ENCODE measurements at places on chromosomes 1 and 21.

DNA sequence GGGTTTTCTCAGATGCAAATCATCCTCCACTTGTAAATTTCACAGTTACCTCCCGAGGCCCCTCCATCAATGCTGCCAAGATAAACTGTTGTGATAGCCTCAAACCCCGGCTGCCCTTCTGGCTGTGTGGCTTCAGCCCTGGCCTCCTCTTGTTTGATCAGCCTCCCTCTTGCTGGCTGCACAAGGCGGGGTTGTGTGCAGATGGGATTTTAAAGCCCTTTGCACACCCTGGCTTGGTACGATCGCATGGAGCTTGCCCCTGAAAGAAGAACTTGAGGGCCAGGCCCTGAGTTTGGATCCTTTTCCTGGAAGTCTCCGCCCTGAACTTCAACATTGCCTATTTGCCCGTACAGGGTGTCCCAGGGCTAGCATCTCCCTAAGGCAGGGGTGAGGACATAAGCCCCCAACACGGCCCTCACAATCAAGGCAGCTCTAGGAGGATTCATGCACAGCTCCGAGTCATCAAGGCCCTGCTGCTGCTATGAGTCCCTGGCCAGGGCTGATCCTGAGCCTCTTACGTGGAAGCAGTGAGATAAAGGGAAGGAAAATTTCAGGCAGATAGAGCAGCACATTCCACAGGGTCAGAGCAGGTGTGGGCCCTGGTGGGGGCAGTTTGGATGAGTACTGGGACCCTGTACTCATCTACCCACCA is 181.2 kb upstream of the VAMP3 start:
- no peak for DNase-seq

DNA sequence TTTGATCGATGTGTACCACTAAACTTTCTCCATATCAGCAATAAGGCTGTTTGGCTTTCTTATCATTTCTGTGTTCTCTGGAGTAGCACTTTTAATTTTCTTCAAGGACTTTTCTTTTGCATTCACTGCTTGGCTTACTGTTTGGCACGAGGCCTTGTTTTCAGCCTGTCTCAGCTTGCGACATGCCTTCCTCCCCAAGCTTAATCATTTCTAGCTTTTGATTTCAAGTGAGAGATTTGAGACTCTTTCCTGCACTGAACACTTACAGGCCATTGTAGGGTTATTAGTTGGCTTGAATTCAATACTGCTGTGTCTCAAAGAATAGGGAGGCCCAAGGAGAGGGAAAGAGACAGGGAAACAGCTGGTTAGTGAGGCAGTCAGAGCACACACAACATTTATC is 120.6 kb upstream of the KCND3 start:
- DNase-seq: no peak

DNA sequence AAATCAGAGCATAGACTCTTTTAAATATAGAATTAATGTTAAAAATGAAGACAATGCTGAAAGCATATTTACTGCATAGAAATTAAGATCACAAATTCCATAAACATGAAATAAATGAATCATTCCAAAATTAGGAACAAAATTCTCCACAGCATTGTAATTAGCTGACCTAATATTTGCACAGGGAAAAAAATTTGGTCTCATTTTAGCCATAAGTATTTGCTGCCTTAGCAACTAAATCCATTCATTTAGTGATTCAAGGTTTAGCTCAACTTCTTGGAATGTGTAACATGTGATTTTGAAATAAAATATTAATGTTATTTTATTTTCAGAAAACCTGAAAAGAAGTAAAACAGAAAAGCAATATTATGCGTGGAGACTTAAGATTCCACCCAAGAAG is 25.5 kb downstream of the ADAMTS5 start:
- DNase-seq: no peak

GRCh38 chr1:108033550-108033951 is 68.6 kb upstream of the VAV3 start:
- no peak for DNase-seq

DNA sequence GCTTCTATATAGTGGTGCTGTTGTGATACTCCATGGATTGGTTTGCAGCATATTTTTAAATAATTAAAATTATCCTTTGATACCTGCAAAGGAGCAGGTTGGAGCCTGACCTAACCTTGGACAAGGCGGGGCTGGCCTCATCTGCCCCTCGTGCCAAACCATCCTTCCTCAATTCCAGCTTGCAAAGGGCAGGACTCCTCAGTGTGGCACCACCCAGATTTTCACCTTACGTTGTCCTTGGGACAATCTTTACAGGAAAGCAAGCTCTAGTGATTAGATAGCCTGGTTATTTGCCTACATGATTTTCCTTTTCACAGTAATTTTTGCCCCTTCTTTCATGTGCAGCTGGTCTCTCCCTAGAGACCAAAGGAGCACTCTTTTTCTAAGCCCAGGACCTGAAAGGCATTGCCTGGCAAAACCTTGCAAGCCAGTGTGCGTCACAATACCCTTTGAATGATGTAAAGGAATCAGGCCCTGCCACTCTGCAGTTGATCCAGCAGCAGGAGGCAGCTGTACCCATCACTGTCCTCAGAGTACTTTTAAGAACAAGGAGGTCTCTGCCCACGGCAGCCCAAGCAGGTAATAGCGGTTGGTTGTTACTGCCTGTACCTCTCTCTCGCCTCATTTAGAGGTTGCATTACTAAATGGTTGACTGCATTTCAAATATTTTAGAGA is 99.4 kb downstream of the ADSS2 start:
- no peak for DNase-seq

Measured in GM12878 (cell line).